ENCODE measurements at places on chromosomes 16 and 17.

- no peak for DNase-seq
Measured at GRCh38 chr17:8753976-8754440, 4.3 kb downstream of the SPDYE4 start.

GRCh38 chr17:76130473-76130872, 10.6 kb downstream of the FOXJ1 start:
- DNase-seq, result no peak

DNA sequence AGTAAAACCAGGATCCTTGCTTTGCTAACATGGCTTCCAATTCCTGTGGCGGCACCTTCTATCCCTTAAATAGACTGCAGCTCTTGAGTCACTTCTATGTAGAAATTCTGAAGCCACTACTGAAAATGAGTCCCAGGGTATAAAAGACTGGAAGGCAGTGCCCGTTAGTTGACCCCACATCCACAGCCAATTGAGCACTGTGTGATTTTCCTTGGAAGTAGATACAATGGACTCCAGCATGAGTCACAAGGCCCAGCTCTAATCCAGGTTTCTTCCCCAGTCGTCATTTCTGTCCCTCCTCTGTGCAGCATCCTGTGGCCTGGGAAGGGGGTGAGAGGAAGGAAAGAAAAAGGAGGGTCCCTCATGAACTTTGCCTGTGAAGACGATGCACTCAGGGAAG, 69.5 kb downstream of the HLF start:
- no peak for DNase-seq

DNA sequence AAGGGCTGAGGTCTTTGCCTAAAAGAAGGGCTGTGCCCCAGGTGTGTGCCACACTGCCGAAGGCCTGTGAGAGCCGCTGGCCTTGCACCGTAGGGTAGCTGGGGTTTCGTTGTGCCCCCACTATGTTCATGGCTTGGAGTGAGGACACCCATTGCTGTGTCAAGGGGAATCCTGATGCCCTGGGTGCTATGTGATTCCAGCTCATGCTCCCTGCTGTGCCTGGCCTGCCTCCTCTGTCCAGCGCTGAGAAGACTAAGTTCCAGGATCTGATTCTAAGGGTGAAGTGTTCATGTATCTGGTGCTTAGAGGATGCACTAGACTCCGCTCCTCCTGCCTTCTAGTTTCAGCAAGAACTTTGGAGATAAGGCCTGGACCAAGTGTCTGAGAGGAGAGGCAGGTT, 47.4 kb downstream of the SREBF1 start:
- DNase-seq, result no peak

- no peak for DNase-seq
Measured at GRCh38 chr16:13463619-13464018, 456.3 kb upstream of the ERCC4 start.

DNA sequence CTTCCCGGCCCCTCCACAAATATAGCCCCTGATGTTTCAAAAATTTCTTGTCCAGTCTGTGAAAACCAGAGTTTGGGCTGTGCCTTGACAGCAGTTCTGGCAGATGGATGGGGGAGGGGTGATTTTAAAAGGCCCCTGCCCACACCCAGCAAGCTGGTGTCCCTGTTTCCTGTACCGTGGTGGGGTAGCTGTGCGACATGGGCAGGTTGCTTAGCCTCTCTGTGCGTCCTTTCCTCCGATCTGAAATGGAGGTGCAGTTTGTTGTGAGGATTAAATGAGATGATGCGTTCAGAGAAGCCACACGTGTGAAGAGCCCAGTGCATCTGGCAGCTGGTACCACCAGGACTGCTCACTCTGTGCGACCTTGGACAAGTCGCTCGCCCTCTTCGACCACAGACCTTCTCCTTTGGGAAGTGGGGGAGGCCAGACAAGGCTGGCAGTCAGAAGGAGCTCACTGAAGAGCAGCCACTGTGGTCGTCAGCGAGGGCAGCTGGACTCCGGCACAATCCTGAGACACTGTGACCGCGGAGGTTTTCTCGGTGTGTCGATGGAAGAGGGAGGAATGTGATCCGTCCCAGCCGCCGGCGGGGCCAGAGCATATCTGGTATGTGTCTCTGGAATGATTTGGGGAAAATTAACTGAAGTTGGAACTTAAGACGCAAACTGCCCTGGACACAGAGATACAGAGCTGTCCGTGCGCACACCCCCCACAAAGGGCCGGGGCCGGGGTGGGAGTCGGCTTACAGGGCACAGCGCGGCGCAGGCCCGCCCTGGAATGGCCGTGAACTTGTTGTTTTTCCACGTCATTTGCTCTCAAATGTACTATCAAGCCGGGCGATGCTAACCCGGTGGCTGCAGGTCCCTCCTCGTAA, 721 bp upstream of the WFIKKN2 start:
- no peak for DNase-seq

DNA sequence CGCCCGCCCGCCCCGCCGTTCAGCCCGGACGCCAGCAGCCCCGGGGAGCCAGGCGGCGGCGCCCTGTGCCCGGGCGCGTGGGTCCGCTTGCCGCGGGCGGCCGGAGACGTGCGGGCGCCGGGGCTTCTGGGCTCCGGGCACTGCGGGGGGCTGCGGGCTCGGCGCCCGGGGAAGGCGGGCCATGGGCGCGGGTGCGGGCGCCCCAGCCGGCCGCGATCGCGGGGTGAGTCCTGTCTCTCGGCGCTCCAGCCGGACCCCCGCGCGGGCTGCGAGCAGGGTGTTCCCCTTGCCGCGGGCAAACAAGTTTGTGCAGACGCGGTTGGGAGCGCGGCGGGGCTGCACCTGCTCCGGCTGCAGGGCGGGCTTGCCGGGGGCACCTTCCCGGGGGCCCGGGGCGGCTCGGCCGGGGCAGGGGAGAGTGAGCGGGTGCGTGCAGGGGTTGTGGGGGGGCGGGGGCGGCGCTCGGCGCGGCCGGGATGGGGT, 292 bp downstream of the WSCD1 start:
- DNase-seq, result no peak

GRCh38 chr16:5730783-5731182, 633.2 kb upstream of the EEF2KMT start:
- DNase-seq, result no peak

GRCh38 chr16:56909527-56909979, 22.4 kb upstream of the HERPUD1 start:
- no peak for DNase-seq

GRCh38 chr17:64767269-64767997, 105.3 kb upstream of the SMURF2 start:
- DNase-seq, result no peak

GRCh38 chr16:9844361-9844760, 337.9 kb downstream of the GRIN2A start:
- DNase-seq, result no peak

- no peak for DNase-seq
Measured at GRCh38 chr16:20628213-20628612, 52.0 kb upstream of the ACSM2B start.

- no peak for DNase-seq
Measured at GRCh38 chr17:1709403-1709951, 700 bp downstream of the TLCD2 start.

GRCh38 chr16:55048745-55049144, 118.1 kb downstream of the IRX5 start:
- peak; percentile 72 for DNase-seq

GRCh38 chr16:66354034-66354909, 12.2 kb upstream of the CDH5 start:
- DNase-seq, result no peak

- DNase-seq, result no peak
Measured at GRCh38 chr16:86964796-86965241, 352.4 kb downstream of the C16orf95 start.

DNA sequence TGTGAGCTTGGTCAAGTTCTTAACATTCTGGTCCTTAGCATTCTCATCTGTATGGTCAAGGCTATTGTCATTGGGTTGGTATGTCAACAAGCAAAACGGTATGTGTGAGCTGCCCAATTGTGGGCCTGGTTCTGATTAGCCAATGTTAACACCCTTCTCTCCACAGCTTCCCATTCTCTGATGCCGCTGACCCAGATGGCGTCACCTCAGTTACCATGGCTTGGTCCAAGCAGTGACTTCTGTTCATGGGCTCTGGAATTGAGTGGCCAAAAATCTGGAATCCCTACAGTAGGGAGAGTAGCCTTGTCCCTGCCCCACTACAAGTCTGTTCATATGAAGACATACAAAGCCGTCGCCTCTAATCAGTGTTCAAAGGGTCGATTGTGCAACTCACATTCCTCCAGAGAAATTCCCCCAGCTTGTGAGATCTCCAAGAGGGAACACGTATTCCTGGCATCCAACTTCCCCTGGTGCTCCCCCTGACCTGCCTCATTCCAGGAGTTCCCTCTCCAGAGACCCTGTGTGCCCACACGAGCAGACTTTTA, 15.8 kb downstream of the TMEM98 start:
- DNase-seq, result peak; percentile 29

DNA sequence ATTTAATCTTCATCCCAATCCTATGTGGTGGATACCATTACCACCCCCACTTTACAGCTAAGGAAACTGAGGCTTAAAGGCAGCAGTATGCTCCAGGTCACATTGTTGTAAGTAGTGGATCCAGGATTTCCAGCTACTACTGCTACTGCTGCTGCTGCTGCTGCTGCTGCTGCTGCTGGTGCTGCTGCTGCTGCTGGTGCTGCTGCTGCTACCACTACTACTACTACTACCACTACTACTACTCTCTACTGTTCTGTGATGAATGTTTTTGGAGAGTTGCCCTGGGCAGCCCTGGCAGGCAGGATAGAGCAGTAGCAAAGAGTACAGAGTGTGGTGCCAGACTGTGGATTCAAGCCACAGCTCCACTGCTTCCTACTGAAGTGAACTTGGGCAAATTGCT, 49.3 kb upstream of the SLC12A3 start:
- no peak for DNase-seq

GRCh38 chr16:84617791-84618580, at the start of gene COTL1:
Gene COTL1 (minus strand): TSS chr16:84618078. CDS start chr16:84617914, 164 bp downstream.
- peak; percentile 99 for DNase-seq

DNA sequence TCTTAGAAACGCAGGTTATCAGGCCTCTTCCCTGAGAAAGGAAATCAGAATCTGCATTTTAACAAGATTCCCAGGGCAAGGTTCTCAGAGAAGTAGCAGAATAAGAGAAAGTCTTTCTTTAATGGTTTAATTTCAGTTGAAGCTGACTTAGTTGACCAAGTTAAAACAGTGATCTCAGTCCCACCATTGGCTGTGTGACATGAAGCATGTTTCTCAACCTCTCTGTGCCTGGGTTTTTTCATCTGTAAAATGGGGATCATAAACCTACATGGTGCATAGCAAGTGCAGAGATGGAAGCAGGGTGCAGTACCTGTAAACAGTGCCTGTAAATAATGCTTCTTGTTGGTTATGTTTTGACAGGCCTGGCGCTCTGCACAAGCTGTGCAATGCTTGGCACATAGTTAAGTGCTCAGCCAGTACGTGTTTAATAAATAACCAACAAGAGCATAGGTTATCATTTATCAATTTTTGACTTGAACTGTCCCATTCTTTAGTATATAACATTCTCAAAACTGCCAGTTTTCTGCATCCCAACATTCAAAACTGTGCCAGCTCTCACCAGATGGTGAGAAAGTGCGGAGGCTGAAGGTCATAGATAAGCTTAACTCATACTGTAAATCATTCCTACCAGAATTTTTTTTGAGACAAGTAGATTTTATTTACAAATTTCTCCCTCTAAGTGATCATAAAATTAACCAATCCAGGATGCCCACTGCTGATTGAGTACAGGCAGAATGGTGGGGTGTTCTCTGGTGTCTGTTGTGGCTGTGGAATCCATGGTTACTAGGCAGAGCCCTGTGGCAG, 6.9 kb downstream of the C17orf67 start:
- no peak for DNase-seq

- DNase-seq, result no peak
Measured at GRCh38 chr17:29005936-29006511, at the start of gene SEZ6. Gene SEZ6 (minus strand): TSS chr17:29006033. CDS start chr17:29005869, 164 bp downstream.

GRCh38 chr16:4038448-4038847, 77.8 kb downstream of the ADCY9 start:
- peak; percentile 29 for DNase-seq

DNA sequence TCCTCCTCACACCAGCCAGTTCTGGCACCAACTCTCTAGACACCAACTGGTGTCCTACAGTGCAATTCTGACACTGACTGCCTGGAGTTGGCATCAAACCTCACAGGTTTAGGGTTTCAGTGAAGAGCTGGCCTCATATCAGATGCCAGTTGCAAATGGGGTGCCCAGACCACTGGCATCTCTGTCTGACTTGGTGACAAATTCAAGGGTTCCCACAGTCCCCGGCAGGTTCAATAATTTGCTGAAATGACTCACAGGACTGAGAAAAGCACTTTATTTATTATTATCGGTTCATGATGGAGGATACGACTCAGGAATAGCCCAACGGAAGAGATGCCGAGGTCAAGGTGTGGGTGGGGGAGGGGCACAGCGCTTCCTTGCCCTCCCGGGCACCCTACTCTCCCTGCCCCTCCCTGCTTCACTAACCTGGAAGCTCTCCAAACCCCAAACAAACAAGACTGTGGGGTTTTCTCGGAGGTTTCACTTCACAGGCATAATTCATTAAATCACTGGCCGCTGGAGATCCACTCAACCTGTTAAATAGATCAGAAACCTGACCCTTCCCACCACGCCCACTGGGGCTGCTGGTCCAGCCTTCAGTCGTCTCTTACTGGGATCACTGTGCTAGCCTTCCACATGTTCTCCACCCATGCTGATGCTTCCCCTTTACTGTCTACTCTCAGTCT, 1.7 kb upstream of the NLRP1 start:
- DNase-seq, result no peak

DNA sequence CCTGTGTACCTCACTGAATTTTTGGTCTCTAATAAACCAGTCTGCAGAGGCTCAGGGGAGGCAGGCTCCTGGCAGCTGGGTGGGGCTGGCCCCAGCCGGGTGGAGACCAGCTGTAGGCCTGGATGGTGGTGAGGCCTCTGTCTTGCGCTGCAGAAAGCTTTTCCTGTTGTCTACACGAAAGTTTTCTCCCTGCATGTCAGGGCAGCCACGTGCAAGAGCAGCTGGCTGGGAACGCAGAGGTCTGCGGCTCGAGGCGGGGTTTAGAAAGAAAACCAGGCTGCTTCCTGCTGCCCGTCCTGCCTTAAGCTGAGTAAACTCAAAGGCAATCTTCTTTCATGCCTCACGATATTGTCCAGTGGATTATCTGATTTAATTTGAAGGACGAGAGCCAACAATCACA, 2.4 kb downstream of the SERPINF1 start:
- peak; percentile 91 for DNase-seq

DNA sequence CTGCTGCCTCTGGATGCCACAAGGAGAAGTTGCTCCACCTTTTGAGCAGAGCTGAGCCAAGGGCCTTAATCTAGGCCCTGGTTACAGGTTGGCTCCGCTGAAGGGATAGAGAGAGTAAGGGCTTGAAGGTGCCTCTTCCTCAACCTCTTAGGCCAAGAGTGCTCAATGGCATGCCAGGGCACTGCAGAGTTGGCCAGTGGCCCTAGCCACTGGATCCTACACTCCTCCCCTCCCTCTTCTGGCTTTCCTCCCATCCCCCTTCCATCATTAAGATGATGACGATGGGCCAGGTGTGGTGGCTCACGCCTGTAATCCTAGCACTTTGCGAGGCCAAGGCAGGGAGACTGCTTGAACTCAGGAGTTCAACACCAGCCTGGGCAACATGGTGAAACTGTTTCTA, 50.5 kb downstream of the MYO18A start:
- no peak for DNase-seq
